ENCODE measurements at places on chromosomes 2 and 18.

GRCh38 chr2:37671816-37672103 is 318 bp upstream of the CDC42EP3 start:
- no peak for DNase-seq

GRCh38 chr2:222722327-222722946 is 51.0 kb downstream of the MOGAT1 start:
- DNase-seq = no peak

GRCh38 chr2:127649684-127650040 is 3.7 kb downstream of the GPR17 start:
- DNase-seq = peak; percentile 86

DNA sequence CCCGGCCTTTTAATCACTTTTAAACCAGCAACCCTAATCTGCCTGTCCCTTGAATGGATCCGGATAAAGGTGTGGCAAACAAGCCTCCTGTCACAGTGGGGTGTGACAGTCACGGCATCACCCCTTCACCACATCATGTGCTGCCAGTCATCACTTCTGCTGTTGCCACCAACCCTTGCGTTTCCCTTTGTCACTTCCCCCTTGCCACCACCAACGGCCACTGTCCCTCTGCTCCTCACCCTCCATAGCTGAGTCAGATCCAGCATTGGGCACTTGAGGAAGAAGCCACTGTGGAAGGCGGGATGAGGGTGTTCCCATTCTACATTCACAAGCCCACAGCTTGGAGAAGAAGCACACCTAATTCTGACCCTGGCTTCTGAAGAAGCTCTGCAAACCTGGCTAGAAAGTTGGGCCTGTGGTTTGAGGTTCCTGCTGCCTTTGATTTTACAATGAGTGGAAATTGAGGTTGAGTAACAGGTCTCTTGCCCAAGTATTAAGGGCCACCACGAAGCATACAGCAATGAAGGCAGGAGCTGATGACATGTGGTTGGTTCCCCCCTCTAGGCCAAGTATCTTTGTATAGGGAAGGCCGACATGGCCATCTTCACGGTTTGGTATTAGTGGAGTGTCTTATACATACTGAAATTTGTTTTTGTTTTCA is 22.9 kb upstream of the DARS1 start:
- peak; percentile 59 for DNase-seq

GRCh38 chr2:133053541-133053940 is 383.5 kb upstream of the LYPD1 start:
- no peak for DNase-seq

DNA sequence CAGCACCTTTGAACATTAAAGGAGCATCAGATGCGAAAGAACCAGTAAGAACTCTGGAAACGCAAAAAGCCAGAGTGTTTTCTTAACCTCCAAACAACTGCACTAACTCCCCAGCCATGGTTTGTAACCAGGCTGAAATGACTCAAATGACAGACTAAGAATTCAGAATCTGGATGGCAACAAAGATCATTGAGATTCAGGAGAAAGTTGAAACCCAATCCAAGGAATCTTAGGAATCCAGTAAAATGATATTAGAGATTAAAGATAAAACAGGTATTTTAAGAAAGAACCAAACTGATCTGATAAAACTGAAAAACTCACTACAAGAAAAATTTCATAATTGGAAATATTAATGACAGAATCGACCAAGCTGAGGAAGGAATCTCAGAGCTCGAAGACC is 116.7 kb downstream of the PTRHD1 start:
- DNase-seq = no peak

GRCh38 chr18:38961880-38962279 is 1396.3 kb upstream of the CELF4 start:
- DNase-seq = no peak

GRCh38 chr18:13461469-13461868 is 242.9 kb downstream of the LDLRAD4 start:
- no peak for DNase-seq

Data from KG1 (cell line).